PC-3 (cell line): ENCODE measurements at places on chromosomes 7 and 10. TPM values are rescaled to one million over a fixed set of nuclear protein-coding genes. Genes with fewer than 3 reads are reported as not detected.

- no peak for DNase-seq
Observed at GRCh38 chr7:101012931-101013330, 7.0 kb upstream of the MUC17 start.

- DNase-seq, result no peak
Observed at GRCh38 chr7:87944547-87944946, 10.5 kb downstream of the ADAM22 start.

DNA sequence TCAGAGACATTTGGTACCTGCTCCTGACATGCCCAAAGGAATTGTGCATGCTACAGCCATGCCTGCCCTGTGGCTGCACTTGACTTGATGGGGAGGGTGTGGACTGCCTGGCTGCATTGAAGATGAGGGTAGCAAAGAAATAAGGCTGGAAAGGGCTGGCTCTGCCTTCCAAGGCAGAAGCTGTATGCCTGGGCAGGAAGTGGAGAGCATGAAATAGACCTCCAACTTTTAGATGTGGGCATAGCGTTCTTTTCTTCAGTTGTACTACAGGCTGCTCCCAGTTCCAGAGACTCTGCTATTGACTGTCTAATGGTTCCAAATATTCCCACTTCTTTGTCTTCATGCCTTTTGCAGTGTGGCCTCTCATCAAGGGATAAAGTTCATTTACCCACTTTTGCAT lies 3.0 kb downstream of the C10orf120 start:
- DNase-seq, result no peak

The OR6V1 gene
- total RNA-seq, result not detected in 2 replicates

GRCh38 chr10:22655312-22655981 lies 58.9 kb downstream of the PIP4K2A start:
- peak; percentile 93 for DNase-seq

The EFCAB10 gene
- total RNA-seq, result 0.18 TPM in 1 of 2 replicates, not detected in the other

DNA sequence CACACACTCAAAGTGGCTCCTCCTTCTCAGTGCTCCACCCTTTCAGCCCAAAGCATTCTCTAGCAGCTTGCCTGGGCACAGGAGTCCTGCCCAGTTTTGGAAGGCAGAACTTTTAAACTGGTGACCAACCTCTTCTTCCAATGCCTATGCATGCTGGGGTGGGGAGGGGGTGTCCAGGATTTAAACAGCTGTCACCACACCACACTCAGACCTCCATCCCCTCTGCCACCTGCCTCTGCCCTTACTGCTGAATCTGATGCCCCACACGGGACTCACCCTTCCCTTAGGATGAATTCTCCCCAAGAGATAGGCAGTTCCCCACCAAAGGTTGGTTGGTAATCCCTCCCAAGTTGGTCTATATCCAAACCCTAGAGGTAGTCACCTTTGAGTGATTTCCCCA lies 50.2 kb downstream of the FRMPD2 start:
- no peak for DNase-seq

DNA sequence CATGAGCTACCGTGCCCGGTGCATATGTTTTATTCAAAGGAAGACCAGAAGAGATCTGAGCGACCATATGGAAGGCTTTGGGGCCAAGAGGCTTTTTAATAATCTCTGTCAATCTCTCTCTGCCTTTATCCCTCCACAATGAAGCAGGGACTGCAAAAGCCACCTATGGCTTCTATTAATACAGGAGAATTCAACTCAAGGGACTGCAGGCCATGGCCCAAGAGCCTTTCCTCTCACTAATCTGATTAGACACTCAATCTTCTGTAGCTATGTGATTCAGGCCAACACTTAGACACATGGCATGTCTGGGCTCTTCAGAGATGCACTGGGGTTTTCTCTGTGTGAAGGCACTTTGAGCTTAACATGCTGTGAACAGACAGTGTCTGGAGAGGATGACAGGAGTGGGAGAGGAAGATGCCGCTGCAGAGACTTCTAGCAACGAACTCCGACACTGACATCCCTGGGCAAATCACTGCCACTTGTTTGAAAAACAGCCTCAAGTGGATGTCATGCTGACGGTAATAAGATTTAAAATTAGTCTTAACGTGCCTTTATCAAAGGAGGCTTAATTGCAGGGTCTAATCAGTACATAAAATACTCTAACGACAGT lies 114.4 kb upstream of the AOAH start:
- no peak for DNase-seq

GRCh38 chr10:120559800-120560199 lies 102.8 kb downstream of the PLPP4 start:
- DNase-seq, result no peak

- no peak for DNase-seq
Observed at GRCh38 chr10:43195557-43195956, 57.3 kb downstream of the CSGALNACT2 start.

The ZNF503 gene
- 42.3 and 72.1 TPM in 2 replicates for total RNA-seq

GRCh38 chr7:113414401-113415035 lies 296.2 kb upstream of the SMIM30 start:
- DNase-seq, result no peak

DNA sequence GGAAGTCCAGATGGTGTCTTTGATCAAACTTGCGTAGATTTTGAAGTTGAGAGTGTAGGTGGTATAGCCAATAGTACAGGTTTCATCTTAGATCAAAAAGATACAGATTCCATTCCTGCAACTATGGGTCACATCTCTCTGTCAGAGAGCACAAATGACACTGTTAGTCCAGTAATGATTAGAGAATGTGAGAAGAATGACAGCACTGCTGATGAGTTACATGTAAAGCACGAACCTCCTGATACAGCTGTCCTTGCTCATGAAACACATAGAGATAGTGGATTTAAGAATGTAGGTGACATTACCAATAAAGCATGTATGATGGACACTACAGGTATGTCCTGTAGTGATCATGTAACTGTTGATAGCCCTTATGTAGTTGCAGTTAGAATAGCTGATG lies 59.1 kb downstream of the LOXL4 start:
- no peak for DNase-seq
